ENCODE measurements at places on chromosomes 6 and 20. TPM values are rescaled to one million over a fixed set of nuclear protein-coding genes. Genes with fewer than 3 reads are reported as not detected.

Gene SYNDIG1
- total RNA-seq: 0.24 TPM

DNA sequence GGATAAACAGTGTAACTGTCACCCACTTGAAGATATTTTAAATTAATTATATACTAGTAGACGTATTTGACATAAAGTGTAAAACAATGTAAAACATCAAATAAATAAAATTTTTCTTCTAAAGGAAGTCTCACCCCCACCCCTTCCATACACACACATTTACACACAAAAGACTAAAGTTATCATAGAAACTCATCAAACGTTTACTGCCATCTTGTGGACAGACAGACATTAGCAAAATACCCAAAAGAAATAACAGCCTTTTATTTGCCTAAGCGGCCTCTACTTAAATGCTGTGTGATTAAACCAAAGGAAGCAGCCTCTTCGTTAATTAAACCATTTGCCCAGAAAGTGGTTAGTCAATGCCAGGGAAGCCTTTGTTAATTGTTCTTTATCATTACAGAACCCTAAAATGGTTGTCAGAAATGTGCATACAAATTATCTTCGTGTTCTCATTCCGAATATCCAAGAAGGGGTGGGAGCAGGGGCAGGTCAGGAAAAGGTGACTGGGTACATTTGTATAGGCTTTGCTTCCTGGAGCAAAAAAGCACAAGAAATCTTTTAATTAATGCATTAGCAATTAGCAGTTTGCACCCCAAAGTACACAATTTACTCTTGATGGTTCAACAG, 176.2 kb upstream of the SASH1 start:
- peak; percentile 62 for DNase-seq

- no peak for DNase-seq
These were observed 31.7 kb upstream of the MAS1L start for GRCh38 chr6:29519291-29520010.

Gene MKKS
- total RNA-seq: 6.0 TPM

DNA sequence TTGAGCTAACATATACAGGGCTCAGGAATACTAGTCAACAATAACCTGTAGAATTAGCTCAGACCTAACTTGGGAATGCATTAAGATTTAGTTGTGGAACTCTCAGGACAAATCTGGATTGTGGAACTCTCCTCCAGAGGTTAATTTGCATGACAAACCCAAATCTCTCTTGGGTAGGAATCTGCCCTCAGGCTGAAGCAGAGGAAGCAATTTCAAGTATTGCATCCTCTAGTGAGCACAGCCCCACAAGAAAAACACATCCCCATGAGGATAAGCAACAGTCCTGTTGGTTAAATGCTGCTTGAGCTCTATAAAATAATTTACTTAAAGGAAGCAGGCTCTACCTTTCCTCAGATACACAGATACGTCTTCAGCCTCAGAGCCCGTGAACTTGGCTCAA, 170.9 kb upstream of the STXBP5 start:
- peak; percentile 34 for DNase-seq

Gene AIF1
- not detected for total RNA-seq

DNA sequence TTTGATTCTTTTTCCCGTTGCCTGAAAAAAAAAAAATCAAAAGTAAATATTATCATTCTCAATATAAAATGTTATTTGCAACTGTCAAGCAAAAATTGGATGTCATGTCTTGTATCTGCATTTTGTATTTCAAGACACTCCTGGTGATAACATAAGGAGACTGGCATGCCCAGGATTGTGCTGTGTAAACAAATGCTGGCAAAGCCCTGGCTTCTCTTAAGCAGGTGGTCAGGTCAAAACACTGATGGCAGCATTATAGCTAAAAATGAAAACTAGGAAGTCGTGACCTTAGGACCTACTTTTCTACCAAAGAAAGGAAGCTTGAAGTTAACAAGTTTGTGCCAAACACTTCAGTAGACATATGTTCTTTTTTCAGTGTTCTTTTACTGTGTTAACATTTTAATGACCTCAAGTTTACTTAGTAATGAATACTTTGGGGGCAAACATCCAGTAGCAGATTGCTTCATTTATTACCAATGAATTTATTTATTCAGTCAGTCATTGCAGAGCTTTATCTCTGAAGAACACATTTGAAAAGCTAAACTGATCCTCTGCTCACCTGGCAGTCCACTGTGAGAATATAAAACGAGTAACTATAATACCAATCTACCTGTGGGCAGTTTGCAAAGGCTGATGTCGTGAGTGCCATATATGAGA, 243.1 kb upstream of the FLRT3 start:
- DNase-seq: no peak

- no peak for DNase-seq
These were observed 51.9 kb upstream of the GNRH2 start for GRCh38 chr20:2991532-2991931.

Gene PPIL6
- not detected for total RNA-seq

Measured in HFFc6 (cell line).